Fibroblast of skin of abdomen (primary cell): ENCODE measurements at places on chromosomes 16 and 17.

DNA sequence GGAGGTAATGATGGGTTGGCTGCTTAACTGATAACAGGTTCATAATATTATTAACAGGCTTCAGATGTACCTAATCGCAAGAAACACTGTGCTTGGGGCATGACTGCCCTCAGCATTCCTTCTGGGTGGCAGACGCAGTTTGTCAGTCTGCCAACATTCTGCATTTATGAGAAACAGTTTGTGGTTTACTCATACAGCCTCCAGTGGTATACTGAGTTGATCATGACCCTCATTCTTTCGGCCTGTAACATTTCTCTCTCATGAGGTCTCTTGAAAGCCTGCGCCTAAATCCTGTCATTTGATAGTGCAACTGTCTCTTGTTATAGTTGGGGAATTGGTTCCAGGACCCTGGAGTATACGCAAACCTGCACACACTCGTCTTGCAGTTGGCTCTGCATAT, 4.9 kb upstream of the RUSF1 start:
- peak; percentile 70 for DNase-seq

DNA sequence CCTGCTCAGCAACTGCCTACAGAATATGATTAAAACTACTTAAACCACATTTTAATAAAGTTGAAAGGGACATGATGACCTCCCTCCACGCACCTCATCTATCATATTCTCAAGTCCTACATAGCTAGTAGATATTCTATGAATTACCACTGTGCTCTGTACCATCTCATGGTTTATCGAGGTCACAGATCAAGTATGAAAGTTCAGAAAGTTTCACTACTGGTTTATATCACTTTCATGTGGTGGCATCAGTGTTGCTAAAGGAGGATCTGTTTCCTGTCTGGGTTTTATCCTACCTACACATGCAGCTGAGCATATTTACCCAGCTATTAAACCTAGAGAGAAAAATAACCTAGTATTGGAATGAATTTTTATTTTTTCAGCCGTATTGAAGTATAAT, 214.9 kb upstream of the MON1B start:
- no peak for DNase-seq

GRCh38 chr16:68073902-68074760, 11.0 kb upstream of the NFATC3 start:
- no peak for DNase-seq

GRCh38 chr17:44995436-44996001, 27.4 kb upstream of the C1QL1 start:
- no peak for DNase-seq

- DNase-seq = peak; percentile 33
Measured at GRCh38 chr17:48564188-48565021, 13.7 kb downstream of the HOXB4 start.

- DNase-seq = no peak
Measured at GRCh38 chr17:2455956-2456355, 55.1 kb upstream of the MNT start.

GRCh38 chr17:37519251-37519985, 29.7 kb downstream of the DUSP14 start:
- DNase-seq = peak; percentile 38
